ENCODE measurements at places on chromosomes 16 and 17.

DNA sequence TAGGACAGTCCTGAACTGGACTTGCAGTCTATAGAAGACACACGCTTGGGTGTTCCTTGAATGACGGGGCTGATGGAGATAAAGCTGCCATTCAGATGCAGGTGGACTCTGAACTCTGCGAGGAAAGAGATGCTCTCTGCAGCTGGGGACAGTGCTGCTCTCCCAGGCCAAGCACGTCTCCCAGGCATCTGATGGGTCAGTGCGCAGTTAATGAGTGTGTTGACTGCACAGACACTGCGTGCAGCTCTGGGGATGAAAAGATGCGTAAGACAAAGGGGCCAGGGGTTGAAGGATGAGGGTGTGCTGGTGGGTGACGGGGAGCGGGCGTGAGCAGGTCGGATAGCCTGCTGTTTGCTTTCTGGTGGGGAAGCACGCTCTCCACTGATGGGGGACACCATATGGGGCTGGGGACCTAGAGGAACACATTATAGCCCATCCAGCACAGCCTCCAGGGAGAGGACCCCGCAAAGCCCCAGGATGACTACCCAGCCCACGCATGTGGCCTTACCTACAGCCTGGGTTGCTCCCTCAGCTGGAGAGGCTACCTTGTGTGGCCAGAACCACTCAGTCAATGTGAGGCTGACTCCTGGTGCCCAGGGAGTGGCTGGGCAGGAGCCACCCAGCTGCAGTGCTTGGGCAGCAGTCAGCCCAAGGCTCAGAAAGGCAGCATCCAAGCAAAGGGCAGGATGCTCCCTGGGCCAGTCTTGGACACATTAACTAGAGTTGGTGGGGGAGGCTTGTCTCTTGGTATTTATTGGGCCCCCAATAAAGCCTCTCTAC, 246.3 kb downstream of the RBFOX3 start:
- DNase-seq, result no peak

- no peak for DNase-seq
Observed at GRCh38 chr17:68289936-68290267, 1.0 kb downstream of the SLC16A6 start.

- no peak for DNase-seq
Observed at GRCh38 chr17:1766382-1767135, 4.7 kb downstream of the SERPINF1 start.

DNA sequence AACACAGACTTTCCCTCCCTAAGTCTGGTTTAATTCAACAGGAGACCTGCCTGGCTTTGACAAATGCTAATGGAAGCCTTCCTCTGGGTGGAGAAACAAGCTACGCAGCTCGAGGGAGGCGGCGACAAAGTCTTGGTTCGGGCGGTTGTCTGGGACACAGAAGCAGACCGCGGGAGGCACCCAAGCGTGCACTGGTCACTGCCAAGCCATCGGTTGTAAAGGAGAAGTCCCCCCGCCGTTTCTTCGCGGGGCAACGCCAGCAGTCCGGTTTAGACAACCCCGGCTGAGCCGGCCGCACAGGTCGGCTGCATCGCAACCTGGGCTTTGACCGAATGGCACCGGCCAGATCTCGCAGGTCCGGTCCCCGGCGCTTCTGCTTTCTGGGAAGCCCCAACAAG, 586 bp downstream of the GLYR1 start:
- DNase-seq, result peak; percentile 29

- no peak for DNase-seq
Observed at GRCh38 chr16:20948444-20948843, 47.9 kb downstream of the LYRM1 start.

GRCh38 chr17:60745544-60745943, 67.9 kb downstream of the BCAS3 start:
- DNase-seq, result no peak

DNA sequence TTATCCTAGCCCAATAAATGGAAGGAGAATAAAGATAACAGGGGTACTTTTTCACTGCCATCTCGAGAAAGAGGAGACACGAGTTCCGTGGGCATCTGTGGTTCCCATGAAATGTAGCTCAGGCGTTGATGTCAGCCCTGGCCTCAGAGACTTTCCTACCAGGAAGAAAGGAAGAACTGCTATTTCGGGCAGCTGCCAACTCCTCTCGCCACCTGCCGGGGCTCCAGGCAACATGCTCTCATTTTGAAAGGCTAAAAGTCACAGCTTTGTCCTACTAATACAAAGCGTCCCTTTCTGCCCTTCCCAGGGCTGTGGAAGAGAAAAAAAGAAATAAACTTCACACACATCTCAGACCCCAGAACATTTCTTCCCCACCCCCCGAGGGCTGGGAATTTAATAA, 65.8 kb downstream of the DHRS7C start:
- DNase-seq, result no peak

DNA sequence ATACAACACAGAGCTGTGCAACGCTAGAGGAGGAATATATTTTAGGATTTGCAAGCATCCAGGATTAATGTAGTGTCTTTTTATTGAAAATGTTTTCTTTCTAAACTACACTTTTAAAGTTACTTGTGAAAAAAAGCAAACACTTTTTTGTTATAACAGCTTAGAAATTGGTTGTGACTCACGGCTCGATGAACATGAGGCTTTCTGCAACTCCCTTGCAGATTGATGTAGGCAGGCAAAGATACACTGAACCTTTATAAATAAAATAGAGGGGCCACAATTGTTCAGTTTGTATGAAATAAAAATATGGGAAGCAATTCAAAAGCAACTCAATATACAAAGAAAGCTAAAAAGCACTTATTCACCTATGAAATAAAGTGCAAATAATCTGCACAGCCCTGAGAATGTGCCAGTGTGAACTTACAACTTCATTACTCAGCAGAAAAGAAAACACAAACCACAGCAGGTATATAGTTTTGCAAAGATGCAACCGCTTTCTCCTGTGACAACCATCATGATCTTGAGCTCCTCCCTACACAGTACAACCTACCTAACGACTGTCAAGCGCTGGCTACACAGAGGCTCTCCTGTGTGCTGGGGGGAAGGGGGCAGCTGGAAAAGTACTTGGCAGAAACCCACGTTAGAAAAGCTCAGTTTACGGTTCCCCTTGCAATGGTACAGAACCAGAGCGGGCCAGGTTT, 948 bp downstream of the LUC7L start:
- DNase-seq, result no peak

GRCh38 chr16:60816461-60816860, 1219.8 kb downstream of the CDH8 start:
- DNase-seq, result no peak

- no peak for DNase-seq
Observed at GRCh38 chr17:80477647-80478478, 1.5 kb upstream of the NPTX1 start.

GRCh38 chr16:11323551-11324336, 21.5 kb upstream of the RMI2 start:
- DNase-seq, result no peak

GRCh38 chr16:50448522-50448921, 79.7 kb upstream of the BRD7 start:
- no peak for DNase-seq

DNA sequence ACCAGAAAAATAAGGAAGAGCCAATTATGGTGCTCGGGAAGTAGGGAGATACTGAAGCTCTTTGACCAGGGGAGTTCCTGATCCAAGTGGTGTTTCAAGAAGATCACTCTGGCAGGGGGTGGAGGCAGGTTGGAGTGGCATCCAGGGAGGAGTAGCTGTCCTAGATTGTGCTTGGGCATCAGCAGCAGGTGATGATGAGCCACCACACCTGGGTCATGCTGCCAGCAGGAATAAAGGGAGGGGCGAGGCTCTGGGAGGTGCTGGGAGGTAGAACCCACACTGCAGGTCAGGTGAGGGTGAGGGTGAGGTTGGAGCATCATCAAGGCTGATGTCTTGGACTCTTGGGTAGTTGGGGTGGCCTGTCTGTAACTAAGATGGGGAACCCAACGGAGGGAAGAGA, 35.4 kb upstream of the ADGRG1 start:
- no peak for DNase-seq

- DNase-seq, result no peak
Observed at GRCh38 chr16:85733155-85733838, 17.6 kb downstream of the C16orf74 start.

GRCh38 chr16:88761830-88762229, 23.2 kb downstream of the PIEZO1 start:
- no peak for DNase-seq

DNA sequence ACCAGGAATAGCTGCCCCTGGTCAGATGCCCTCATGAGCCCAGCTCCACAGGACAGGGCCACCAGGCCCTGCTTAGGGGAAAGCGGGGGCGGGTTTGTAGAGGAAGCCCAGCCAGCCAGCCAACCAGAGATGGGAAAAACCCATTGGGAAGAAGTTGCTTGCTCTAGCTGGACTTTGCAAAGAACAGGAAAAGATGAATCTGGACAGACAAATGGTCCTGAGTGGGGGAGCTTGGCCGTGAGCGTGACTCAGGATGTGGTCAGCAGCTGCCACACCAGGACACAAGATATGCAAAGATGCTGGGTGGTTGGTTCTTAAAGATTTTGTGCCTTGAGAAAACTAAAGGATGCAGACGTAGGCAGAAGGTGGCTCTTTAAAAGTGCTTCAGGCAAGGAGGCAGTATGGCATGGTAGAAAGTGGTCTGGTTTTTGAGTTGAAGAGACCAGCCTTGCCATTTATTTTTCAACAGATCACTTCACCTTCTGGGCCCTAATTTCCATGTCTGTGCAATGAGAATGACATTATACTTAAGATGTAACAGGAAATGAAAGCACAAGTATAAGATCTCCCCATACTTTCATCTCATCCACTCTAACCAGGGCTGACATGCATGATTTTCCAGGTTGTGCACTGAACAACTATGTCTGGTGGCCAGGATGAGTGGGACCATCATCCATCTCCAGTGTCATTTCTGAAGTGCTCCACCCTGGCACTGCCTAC, 27.8 kb upstream of the HEATR6 start:
- DNase-seq, result no peak

- no peak for DNase-seq
Observed at GRCh38 chr16:22240023-22240710, 34.1 kb downstream of the EEF2K start.

DNA sequence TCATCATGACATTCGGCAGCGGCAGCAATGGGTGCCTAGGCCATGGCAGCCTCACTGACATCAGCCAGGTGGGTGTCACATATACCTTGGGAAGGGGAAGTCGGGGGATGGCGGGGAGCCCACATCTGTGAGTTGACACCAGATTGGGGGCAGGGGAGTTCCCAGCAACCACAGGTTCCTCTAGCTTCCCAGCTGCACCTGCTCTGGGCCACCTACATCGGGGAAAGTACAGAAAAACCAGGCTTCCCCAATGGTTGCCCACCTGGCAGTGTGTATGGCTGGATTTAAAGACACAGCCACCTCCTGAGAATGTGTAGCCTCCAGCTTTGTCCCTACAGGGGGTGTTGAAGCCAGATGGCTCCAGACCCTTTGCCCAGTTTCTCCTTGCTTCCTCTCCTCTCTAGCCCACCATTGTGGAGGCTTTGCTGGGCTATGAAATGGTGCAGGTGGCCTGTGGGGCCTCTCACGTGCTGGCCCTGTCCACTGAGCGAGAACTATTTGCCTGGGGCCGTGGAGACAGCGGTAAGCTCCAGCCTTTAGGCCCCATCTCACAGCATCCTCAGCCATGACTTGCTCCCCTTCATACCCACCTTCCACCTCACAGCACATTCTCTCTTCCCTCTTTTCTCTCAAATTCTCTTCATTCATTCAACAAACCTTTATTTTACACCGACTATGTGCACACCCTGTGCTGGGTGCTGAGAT, 5.0 kb upstream of the TRAF4 start:
- no peak for DNase-seq

- DNase-seq, result no peak
Observed at GRCh38 chr17:50938821-50939541, 72.8 kb upstream of the TOB1 start.

GRCh38 chr17:75125984-75126383, 5.6 kb downstream of the NT5C start:
- no peak for DNase-seq

DNA sequence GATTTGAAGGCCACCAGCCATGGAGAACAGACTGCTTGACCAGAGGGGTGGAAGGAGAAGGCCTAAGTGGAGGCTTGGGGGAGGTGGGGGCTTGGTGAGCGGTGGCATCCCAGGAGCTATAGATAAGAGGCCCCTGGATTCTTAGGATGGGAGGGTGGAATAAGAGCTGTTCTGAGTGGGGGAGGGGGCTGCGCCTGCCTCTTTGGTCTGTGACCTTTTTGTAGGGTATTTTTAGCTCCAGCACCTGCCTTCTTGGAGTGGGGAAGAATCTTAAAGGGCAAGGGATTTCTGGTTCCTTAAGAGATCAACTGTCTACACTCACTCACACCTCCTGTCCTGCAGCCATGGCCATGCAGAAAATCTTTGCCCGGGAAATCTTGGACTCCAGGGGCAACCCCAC, 567 bp downstream of the ENO3 start:
- DNase-seq, result no peak

GRCh38 chr16:12016291-12016947, 39.9 kb downstream of the SNX29 start:
- no peak for DNase-seq

DNA sequence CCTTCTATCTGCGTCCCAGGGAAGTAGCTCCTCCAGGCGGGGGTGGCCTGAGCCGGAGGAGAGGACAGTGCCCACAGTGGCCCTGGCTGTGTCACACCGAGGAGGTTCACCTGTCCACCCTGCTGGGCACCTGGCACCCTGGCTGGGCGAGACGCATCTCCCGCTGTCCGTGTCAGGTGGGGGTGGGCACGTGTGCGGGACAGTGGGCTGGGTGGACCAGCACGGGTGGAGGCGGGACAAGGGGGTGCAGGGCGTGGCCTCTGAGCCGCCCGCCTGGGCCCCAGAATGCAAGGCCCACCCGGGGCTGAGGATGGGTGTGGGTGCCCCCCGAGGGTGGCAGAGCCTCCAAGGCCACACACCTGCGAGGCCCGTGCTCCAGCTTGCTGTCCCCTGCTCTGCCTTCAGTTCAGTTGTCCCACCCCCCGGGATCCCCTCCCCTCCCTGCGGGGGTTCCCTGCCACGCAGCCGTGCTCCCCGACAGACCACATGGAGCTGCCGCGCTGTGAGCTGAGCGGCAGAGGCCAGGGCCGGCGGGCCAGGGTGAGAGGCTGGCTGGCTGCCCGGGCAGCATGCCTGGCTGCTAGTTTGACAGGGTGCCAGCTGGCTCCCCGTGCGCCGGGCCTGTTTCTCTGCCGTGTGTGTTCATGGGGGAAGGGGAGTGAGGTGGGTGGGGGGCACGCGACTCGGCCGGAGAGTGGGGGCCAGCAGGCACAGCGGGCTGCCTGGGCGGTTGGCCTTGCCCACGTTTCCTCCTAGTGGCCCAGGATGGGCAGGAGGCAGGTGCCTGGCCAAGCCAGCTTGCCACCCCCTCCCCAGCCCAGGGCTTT, 33.9 kb downstream of the BAHCC1 start:
- no peak for DNase-seq

DNA sequence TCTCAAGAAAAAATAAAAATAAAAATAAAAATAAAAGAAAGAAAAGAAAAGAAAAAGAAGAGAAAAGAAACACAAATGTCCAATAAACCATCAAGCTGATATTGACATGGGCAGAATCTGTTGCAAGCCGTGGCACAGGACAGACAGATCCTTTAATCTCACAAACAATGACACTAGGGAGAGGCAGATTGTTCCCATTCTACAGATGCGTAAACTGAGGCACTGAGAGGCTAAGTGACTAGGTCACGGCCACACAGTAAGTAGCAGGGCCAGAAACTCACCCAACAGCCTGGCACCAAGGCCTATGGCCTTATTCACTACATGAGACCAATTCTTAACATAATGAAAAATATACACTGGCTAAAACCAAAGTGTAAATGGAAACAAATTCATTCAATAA, 28.3 kb upstream of the ZFP90 start:
- DNase-seq, result no peak

- no peak for DNase-seq
Observed at GRCh38 chr16:89246903-89247733, 29.6 kb downstream of the ZNF778 start.

- no peak for DNase-seq
Observed at GRCh38 chr17:48791128-48792032, 25.6 kb downstream of the TTLL6 start.

Measured in right renal cortex interstitium (tissue), 3 donors.